Stimulated activated CD4-positive, alpha-beta T cell treated with anti-CD3 and anti-CD28 coated beads, Interleukin-2, amount 100 ng/mL, for 24 hours (primary cell): ENCODE measurements at places on chromosomes 13 and 19.
A peak's percentile ranks its signal among the peaks of the same experiment; 100 is the strongest.

DNA sequence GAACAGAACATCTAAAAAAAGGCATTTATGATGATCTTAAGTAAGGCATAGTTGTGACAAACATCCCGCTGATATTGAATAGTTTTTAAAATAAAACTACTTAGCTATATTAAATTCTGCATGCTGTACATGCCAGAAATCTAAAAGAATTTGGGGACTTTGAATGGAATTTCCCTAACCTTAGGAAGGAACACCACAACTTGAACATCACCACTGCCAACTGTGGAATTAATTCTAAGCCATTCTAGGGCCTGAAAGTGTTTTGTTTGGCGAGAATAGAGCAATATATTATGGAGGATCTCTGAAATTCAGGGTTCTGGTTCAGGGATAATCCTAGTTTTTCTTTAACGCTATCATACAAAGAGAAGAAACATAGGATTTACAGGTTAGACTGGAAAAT is 17.8 kb upstream of the LATS2 start:
- no peak for DNase-seq

- no peak for DNase-seq
Measured at GRCh38 chr19:46783670-46784069, 4.7 kb downstream of the SLC1A5 start.

GRCh38 chr13:42553098-42554046 is 20.6 kb upstream of the TNFSF11 start:
- no peak for DNase-seq

DNA sequence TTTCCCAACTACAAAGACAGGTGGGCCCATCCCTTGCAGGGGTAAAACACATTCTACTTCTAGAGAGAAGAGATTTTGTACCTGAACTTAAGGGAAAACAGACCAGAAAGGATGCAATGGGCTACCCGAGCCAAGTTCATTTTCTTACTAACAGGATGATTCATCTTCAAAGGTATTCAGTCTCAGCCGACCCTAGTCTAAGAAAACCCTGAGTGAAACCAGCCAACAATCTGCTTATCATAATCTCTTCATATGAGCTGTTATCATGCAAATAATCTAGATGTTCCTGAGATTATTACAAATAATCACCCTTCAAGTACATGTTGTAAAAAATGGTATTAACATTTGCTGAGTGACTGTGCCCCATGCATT is 15.6 kb downstream of the PABPC3 start:
- no peak for DNase-seq

DNA sequence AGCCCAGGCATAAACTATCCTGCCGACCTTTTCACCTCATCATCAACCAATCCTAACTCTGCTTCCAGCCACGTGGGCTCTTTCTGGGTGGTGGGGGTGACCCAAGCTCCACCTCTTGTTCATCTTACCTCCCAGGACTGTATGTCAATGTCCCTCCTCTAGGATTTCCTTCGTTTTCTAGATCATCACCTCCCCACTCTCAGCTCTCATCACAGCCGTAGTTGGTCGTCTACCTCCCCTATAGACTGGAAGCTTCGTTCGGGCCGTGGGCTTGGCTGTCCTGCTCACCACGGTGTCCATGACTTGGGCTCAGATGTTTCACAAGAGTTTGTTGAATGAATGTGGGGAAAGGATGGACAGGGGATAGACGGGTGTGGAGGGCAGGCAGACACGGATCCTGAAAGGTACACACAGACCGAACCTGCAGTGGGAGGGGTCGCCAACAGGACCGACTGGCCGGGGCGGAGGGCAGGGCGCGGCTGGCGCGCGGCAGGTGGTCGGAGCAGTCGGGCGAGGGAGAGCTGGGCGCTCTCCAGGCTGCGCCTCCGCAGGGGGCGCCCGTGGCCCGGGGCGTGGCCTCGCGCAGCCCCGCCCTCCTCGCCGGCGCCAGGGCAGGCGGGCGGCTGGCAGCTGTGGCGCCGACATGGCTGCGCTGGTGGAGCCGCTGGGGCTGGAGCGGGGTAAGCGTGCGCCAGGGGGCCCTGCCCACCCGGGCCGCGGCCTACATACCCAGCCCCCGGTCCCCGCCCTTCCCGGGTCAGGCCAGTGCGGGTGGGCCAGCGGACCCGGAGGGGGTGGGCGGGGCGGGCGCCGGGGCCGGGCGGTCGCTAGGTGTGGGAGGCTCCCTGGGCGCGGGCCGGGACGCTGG is at the start of gene LIN7B:
TSS of gene LIN7B (plus strand) at position 609 of the 868 bp plus-strand sequence. CDS start at position 644, 35 bp downstream.
- DNase-seq, result peak; percentile 75

DNA sequence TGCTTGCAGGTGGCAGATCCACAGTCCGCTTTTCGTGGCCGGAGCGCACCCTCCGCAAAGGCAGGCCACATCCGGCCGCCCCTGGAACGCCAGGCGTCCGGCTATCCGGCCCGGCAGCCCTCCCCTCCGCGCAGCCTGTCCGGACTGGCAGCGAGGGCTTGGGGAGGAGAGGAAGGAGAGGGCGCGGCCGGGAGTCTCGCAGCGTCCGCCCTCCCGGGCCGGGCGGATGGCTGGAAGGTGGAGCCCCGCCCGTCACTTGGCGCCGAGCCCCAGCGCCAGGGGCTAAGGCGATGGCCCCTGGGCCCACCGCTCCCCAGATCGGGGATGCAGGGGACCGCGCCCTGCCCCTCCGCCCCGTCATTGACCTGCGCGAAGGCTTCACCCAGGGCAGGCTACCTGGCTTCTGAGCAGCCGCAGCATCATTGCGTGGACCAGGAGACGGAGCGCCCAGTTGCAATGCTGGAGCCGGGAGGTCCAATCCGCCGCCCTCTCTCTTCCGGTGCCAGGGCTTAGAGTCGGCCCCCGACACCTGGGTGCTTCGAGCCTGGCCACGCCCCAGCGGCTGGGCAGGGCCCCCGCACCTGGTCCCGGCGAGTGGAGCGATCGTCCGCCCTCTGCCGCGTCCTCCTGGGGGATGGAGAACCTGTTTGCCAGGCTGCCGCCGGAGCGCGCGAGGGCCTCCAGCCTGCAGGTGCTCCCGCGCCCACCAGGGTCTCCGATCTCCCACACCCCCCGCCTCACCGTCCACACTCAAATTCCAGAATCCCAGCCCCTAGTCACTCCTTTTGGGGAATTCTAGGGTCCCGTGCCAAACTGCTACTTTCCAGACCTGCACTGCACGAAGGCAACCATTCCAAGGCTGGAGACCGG is at the start of gene FUT1:
TSS of gene FUT1 (minus strand) at position 146 of the 870 bp plus-strand sequence. CDS start 1,360 bp downstream, outside the sequence.
- DNase-seq, result no peak

DNA sequence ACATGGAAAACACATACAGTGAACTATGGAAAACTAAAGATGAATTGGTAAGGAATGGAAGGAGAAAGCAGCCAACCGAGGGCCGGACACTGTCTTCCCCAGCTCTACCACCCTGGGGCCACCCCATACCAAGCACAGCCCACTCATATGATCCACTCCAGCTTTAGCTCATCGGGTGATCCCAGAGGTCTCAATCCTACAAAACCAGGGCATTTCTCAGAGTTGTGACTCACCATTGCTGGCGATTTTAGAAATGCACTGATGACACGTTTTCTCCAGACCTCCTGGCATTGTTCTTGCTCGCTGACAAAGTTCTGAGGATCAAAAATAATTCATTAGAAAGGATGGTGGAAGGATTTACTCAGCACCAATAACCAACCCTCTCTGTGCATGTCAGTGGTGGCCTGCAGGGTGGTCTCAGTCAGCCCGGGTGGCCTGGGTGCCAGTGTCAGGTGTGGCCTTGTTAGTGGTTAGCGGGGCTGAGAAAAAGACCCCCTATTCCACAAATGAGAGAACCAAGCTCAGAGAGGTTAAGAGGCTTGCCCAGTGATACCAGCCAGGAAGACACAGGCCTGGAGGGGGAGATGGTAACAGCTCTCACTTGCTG is 6.6 kb downstream of the TMEM272 start:
- DNase-seq, result no peak

- no peak for DNase-seq
Measured at GRCh38 chr13:46389457-46390451, 2.7 kb upstream of the RUBCNL start.

DNA sequence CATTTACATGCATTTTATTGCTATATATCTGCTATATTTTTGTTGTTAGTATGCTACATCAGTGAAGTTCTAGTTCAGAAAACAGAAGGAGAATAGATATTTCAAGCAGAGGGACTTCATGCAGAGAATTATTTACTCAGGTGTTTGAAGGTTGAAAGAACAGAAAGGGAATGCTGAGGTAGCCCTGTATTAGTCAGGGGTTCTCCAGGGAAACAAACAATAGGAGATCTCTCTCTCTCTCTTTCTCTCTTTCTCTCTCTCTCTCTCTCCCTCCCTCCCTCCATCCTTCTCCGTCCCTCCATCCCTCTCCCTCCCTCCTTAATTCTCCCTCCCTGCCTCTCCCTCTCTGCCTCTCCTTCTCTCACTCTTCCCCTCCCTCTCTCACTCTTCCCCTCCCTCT is 114.3 kb upstream of the TDRD3 start:
- DNase-seq, result no peak
